Camera-type eye (tissue), 1 donor: ENCODE measurements at places on chromosomes 3 and 15. TPM values are rescaled to one million over a fixed set of nuclear protein-coding genes. Genes with fewer than 3 reads are reported as not detected.

CPN2 gene
- total RNA-seq = not detected

IL17RD gene
- 32.2 TPM for total RNA-seq

A4GNT gene
- 0.33 TPM for total RNA-seq

REC114 gene
- total RNA-seq = not detected

CYP8B1 gene
- not detected for total RNA-seq

MESP2 gene
- 2.8 TPM for total RNA-seq

NANOGP8 gene
- total RNA-seq = not detected

LRTM1 gene
- total RNA-seq = 22.9 TPM

TIGIT gene
- not detected for total RNA-seq

NCBP2 gene
- 68.5 TPM for total RNA-seq
